ENCODE measurements at places on chromosomes 12 and 14.

- DNase-seq, result peak; percentile 73
Measured at GRCh38 chr14:105489542-105490266, 1.3 kb upstream of the TEDC1 start.

- no peak for DNase-seq
Measured at GRCh38 chr12:106345746-106346145, 11.8 kb upstream of the POLR3B start.

GRCh38 chr14:94045563-94046345 lies 19.6 kb downstream of the OTUB2 start:
- no peak for DNase-seq

GRCh38 chr14:70407621-70408020 lies 9.3 kb downstream of the SYNJ2BP start:
- no peak for DNase-seq

GRCh38 chr12:3420693-3421092 lies 70.3 kb upstream of the PRMT8 start:
- no peak for DNase-seq

DNA sequence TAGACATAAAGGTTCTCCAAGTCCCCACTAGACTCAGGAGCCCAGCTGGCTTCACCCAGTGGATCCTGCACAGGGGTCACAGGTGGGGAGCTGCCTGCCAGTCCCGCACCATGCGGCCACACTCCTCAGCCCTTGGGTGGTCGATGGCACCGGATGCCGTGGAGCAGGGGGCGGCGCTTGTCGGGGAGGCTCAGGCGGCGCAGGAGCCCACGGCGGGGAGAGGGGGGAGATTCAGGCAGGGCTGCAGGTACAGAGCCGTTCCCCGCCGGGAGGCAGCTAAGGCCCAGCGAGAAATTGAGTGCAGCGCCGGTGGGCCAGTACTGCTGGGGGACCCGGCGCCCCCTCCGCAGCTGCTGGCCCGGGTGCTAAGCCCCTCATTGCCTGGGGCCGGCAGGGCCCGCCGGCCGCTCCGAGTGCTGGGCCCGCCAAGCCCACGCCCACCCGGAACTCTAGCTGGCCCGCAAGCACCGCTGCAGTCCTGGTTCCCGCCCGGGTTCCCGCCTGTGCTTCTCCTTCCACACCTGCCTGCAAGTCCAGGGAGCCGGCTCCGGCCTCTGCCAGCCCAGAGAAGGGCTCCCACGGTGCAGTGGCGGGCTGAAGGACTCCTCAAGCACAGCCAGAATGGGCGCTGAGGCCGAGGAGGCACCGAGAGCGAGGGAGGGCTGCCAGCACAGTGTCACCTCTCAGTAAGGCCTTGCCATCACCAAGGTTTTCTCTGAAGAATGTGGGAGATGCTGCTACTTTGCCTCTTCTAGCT lies 58.4 kb upstream of the PPP1R12A start:
- no peak for DNase-seq

GRCh38 chr12:95237315-95237714 lies 19.7 kb downstream of the VEZT start:
- DNase-seq, result no peak

- no peak for DNase-seq
Measured at GRCh38 chr12:46493834-46494181, 121.2 kb upstream of the SLC38A2 start.

Data from stimulated activated CD8-positive, alpha-beta memory T cell treated with anti-CD3 and anti-CD28 coated beads, Interleukin-7, amount 100 ng/mL, for 4 hours (primary cell).